Hippocampal formation (tissue), 2 donors: ENCODE measurements at places on chromosomes 3 and 15.
A peak's percentile ranks its signal among the peaks of the same experiment; 100 is the strongest.

- DNase-seq: no peak
Measured at GRCh38 chr15:63065262-63066221, 23.0 kb downstream of the TPM1 start.

GRCh38 chr3:197736010-197736490, 654 bp downstream of the RUBCN start:
- no peak for DNase-seq

GRCh38 chr15:84982301-84982920, 755 bp downstream of the PDE8A start:
- DNase-seq: peak; percentile 42

DNA sequence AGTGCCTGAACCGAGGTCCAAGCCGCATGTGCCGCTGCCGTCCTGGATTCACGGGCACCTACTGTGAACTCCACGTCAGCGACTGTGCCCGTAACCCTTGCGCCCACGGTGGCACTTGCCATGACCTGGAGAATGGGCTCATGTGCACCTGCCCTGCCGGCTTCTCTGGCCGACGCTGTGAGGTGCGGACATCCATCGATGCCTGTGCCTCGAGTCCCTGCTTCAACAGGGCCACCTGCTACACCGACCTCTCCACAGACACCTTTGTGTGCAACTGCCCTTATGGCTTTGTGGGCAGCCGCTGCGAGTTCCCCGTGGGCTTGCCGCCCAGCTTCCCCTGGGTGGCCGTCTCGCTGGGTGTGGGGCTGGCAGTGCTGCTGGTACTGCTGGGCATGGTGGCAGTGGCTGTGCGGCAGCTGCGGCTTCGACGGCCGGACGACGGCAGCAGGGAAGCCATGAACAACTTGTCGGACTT, 7.1 kb downstream of the DLL4 start:
- no peak for DNase-seq

GRCh38 chr3:53948174-53948573, 56.5 kb upstream of the SELENOK start:
- no peak for DNase-seq

DNA sequence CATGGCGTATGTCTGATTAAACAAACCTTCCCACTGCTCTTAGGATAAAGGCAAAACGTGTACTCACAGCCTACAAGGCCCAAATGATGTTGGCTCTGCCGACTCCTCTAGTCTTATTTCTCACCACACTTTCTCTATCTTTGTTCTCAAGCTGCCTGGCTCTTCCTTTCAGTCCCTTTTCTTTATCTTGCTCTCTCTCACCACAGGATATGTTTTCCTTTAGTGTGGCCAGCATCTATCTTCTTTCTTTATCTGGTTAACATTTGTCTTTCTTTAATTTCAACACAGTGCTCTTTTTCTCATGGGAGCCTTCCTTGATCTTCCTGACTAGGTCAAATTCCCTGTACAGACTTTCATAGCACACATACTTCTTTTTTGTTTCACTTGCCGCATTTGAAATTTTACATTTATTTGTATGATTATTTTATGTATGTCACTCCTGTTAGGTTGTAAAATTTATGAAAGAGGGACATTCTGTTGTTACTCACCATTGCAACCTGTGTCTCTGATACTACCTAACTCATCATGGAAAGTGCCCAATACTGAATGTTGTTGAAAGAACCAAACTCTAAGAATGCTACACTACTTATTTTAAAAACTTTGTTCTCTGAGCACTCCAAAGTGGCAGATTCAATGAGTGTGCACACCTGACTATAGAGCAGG, 328.9 kb upstream of the CBLB start:
- no peak for DNase-seq

- no peak for DNase-seq
Measured at GRCh38 chr3:15974647-15975046, 176.9 kb upstream of the ANKRD28 start.

DNA sequence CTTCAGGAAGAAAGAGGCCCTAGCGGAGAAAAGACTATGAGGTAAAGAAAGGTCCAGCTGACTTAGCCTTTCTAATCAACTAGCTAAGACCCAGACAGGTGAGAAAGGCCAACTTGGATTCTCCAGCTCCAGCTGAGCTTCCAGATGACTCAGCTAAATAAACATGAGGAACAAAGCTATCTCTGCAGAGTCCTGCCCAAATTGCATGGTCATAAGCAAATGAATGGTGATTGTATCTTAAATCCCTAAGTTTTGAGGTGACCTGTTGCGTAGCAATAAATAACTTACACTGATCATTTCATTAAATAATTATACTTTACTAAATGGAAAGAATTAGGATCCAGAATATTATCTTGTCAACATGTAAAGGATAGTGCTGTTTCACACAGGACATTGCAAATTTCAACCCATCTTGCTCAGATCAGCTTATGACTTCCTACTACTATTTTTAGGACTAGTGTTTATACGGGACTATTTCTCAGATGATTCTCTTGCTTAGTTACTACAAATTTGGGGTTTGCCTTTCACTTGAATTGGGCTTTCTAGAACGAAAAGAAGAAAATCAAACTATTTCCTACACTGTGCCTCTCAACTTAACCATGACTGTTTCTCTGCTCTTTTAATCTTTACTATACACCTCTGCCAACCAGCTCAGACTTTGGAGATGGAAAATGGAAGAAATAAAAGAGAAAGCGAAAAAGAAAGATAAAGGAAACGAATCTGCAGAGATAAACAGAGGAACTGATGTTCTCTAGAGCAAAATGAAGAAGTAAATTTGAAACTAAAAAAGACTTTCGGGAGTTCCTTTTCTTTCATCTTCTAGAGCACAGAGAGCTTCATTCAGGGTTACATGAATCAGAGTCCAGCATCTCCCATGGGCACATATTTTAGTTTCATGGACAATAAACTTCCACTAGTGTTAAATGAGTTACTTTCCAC, 6.6 kb upstream of the ADGRG7 start:
- no peak for DNase-seq

DNA sequence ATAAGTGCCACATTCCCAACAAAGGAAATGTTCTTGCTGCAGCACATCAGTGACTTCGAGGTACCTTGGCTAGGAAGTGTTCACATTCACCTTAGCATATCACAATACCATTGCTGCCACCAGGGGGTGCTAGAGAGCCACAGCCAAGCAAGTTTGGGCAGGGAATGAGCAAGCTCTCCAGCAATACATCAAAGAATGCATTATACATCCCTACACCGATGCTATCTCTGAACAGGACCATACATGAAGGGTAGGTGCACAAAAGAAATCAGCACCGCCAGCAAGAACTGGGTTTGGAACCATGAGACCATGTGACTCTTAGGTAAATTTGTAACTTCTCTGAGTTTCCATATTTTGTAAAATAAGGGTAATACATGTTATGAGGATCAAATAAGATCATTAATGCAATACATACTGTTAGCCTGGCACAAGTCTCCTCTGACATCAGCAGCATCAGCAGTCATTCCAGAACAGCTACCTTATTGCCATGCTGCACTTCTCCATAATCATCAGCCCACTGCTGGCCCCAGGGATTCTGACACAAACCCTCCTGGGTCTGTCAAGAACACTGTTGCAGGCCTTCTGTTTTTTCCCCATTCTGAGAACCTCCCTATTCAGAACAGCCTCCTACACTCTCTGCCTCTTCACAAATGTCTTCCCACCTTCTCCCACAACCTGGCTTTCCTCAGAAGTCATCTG, 37.5 kb downstream of the RYK start:
- DNase-seq: peak; percentile 48
